ENCODE measurements at places on chromosomes 3 and 15.

- no peaks in the 10 kb centered on the region for H3K27me3 ChIP-seq
- H3K4me1 ChIP-seq = no peaks in the 10 kb centered on the region
- no peak for DNase-seq
- no peak overlapping the region for H3K4me3 ChIP-seq
- H3K27ac ChIP-seq = no peak overlapping the region
Measured at GRCh38 chr3:159838938-159839337, 149.7 kb upstream of the IL12A start.

GRCh38 chr15:74787251-74788041 is 5.6 kb downstream of the CSK start:
- H3K4me3 ChIP-seq = no peak overlapping the region
- H3K27ac ChIP-seq = no peak overlapping the region
- peak; percentile 93 for DNase-seq
- no peaks in the 10 kb centered on the region for H3K36me3 ChIP-seq

GRCh38 chr3:13792051-13792490 is 87.8 kb downstream of the WNT7A start:
- no peak for DNase-seq
- H3K4me1 ChIP-seq = peaks cover 7% of the 10 kb centered on the region
- H3K36me3 ChIP-seq = no peaks in the 10 kb centered on the region
- no peak overlapping the region for H3K4me3 ChIP-seq

GRCh38 chr3:10855871-10856662 is 40.0 kb downstream of the SLC6A11 start:
- H3K27ac ChIP-seq = no peak overlapping the region
- no peaks in the 10 kb centered on the region for H3K36me3 ChIP-seq
- H3K4me1 ChIP-seq = no peaks in the 10 kb centered on the region
- H3K27me3 ChIP-seq = no peaks in the 10 kb centered on the region

DNA sequence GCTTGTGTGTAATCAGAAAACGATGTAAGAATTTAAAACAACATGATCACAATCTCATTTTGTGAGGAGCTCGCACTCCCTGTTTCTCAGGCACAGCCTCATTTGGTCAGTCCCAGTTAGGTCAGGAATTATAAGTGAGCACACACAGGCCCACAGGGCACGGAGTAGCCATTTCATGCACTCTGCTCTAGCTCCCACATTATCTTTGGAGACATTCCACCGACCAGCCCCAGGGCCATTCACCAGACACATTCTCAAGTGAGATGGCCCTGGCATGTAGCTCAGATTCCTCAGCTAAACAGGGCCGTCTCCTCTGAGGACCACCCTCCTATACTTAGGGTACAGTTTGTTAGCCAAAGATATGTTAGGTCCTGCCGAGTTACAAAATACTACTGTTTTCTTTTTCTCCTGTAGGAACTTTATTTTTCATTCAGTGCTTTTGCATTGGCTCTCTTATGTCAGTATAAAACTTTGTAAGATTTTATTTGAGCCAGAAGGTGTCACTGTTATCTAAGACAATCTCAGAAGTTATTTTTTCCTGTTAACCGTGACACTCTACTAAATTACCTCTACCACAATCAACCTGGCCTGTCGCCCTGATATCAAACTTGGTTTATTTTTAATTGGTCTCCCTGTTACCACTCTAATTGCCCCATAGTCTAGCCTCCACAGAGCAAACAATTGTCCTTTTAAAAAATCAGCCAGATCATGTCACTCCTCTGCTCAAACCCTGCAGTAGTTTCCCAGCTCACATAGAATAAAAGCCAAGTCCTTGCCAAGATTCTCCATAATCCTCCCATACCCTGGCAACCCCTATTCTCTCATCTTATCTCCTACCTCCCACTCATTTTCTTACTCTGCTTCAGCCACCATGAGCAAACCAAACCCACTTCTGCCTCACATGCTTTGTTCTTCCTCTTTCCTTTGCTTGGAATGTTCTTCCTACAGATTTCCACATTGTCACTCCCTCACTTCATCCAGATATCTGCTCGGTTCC is 105.7 kb downstream of the PPP2R3A start:
- peak; percentile 93 for DNase-seq
- no peaks in the 10 kb centered on the region for H3K27me3 ChIP-seq
- no peak overlapping the region for H3K4me3 ChIP-seq
- no peak overlapping the region for H3K27ac ChIP-seq

GRCh38 chr3:45135959-45136358 is 10.2 kb downstream of the CDCP1 start:
- DNase-seq = no peak
- no peaks in the 10 kb centered on the region for H3K36me3 ChIP-seq
- peaks cover 2% of the 10 kb centered on the region for H3K4me1 ChIP-seq
- H3K27me3 ChIP-seq = no peaks in the 10 kb centered on the region

DNA sequence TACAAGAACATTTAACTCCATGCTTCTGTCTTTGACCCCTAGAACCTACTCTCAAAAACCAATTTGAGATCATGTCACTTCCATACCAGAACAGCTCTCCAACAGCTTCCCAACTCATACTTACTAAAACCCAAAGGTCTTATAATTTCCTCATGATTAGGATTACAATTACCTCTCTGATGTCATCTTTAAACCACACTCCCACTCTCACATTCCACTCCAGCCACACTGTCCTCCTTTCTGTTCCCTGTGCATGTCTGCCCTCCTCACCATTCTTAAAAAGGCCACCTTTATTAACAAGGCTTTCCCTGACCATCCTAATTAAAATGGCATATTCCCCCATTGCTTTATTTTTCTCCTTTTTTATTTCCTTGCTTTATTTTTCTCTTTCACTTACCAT is 18.9 kb downstream of the PHC3 start:
- H3K4me1 ChIP-seq = no peaks in the 10 kb centered on the region
- no peak overlapping the region for H3K27ac ChIP-seq
- no peak for DNase-seq
- H3K36me3 ChIP-seq = no peaks in the 10 kb centered on the region

- DNase-seq = no peak
- no peaks in the 10 kb centered on the region for H3K27me3 ChIP-seq
- H3K4me1 ChIP-seq = no peaks in the 10 kb centered on the region
- no peak overlapping the region for H3K27ac ChIP-seq
- no peaks in the 10 kb centered on the region for H3K36me3 ChIP-seq
Measured at GRCh38 chr3:156158656-156159295, 38.4 kb downstream of the KCNAB1 start.

GRCh38 chr15:33296050-33296449 is 14.7 kb upstream of the RYR3 start:
- no peaks in the 10 kb centered on the region for H3K4me1 ChIP-seq
- H3K4me3 ChIP-seq = no peak overlapping the region
- H3K27me3 ChIP-seq = no peaks in the 10 kb centered on the region
- H3K36me3 ChIP-seq = no peaks in the 10 kb centered on the region
- no peak overlapping the region for H3K27ac ChIP-seq

GRCh38 chr3:37537914-37538691 is 323.6 kb upstream of the CTDSPL start:
- no peaks in the 10 kb centered on the region for H3K27me3 ChIP-seq
- H3K4me3 ChIP-seq = no peak overlapping the region
- H3K27ac ChIP-seq = no peak overlapping the region
- H3K4me1 ChIP-seq = no peaks in the 10 kb centered on the region
- no peaks in the 10 kb centered on the region for H3K36me3 ChIP-seq
- DNase-seq = peak; percentile 22

- peak; percentile 73 for DNase-seq
- H3K27ac ChIP-seq = no peak overlapping the region
- no peaks in the 10 kb centered on the region for H3K36me3 ChIP-seq
- H3K4me1 ChIP-seq = peaks cover 2% of the 10 kb centered on the region
- no peaks in the 10 kb centered on the region for H3K27me3 ChIP-seq
Measured at GRCh38 chr3:106007512-106007911, 138.7 kb upstream of the CBLB start.

GRCh38 chr3:123949641-123950040 is 11.4 kb downstream of the CCDC14 start:
- no peaks in the 10 kb centered on the region for H3K27me3 ChIP-seq
- H3K27ac ChIP-seq = no peak overlapping the region
- H3K36me3 ChIP-seq = peaks cover 9% of the 10 kb centered on the region
- DNase-seq = no peak
- no peak overlapping the region for H3K4me3 ChIP-seq

DNA sequence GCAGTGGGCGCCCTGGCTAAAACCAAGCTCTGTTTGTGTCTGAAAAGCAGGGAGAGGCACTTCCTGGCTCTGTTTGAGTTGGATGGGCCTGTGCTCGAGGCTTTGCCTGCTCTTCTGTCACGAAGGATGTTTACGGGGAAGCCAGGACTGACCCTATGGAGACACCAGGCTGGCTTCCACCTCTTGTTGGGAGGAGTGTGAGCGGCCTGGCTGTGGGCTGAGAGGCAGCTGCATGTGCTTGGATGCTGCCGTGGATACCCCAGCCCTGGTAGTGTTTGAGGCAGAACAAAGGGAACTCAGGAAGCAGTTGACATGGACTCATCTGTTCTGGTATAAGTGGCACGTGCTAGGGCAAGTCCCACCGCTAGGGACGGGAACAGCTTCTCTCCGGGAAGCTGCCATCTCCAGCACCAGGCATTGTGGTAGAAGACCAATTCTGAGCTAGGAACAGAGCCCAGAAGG is 17.6 kb upstream of the SLC41A3 start:
- no peaks in the 10 kb centered on the region for H3K4me1 ChIP-seq
- no peak overlapping the region for H3K27ac ChIP-seq
- H3K36me3 ChIP-seq = no peaks in the 10 kb centered on the region
- no peak for DNase-seq

DNA sequence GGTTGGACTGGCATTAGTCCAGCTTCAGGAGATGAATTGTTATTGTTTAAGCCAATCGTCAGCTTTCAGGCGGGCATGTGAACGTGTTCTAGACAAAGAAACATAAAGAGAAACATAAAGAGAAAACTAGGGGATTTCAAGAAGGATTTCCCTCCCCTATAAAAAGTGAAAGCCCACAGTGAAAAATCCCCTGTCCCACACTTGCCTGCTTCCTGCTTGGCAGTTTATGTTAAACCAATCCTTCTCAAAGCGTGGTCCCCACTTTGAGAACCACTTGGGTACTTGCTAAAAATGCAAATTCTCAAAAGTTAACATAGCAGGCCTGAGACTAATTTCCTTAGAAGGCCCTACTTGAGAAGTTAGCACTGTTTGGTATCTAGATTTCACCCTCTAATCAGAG is 293.0 kb upstream of the SOX14 start:
- H3K36me3 ChIP-seq = no peaks in the 10 kb centered on the region
- no peak for DNase-seq
- no peak overlapping the region for H3K27ac ChIP-seq
- no peaks in the 10 kb centered on the region for H3K27me3 ChIP-seq
- no peak overlapping the region for H3K4me3 ChIP-seq

- no peak overlapping the region for H3K27ac ChIP-seq
- H3K4me1 ChIP-seq = no peaks in the 10 kb centered on the region
- DNase-seq = no peak
- no peaks in the 10 kb centered on the region for H3K27me3 ChIP-seq
- no peaks in the 10 kb centered on the region for H3K36me3 ChIP-seq
- no peak overlapping the region for H3K4me3 ChIP-seq
Measured at GRCh38 chr3:102531686-102532085, 96.9 kb downstream of the ZPLD1 start.

GRCh38 chr3:158685159-158685558 is 12.7 kb upstream of the LXN start:
- no peaks in the 10 kb centered on the region for H3K36me3 ChIP-seq
- no peaks in the 10 kb centered on the region for H3K4me1 ChIP-seq
- no peak overlapping the region for H3K27ac ChIP-seq
- no peak overlapping the region for H3K4me3 ChIP-seq
